Fibroblast of the aortic adventitia (primary cell): ENCODE measurements at places on chromosomes 1 and 21. TPM values are rescaled to one million over a fixed set of nuclear protein-coding genes. Genes with fewer than 3 reads are reported as not detected.

DNA sequence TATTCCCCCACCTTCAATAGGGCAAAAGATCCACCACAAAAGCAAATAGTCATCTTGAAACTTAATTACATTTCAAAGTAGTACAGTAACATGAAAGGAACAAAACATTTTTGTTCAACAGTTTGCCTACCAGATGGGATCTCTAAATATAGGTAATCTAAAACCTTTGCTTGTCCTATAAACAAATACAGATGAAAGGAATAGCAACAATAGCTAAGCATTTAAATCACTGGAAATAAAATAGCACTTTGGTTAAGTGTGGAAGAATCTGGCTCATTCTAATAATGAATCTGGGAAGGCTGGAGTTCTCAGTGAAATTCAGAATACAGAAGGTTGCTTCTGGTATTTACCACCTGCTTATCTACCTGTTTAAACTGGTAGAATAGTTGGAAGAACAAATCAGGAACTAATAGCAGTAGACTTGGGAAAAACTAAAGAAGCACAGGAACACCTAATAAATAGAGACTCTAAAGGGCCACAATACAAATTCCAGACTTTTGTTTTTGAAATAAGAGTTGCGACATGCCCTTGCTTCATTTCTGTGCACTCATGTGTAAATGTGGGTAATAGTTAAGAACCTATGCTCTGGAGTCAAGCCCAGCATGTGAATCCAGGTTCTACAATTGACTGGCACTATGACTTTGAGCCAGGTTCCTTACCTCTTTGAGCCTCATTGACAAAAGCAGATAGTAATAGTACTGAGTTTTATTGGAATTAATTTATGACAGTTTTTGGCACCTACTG lies 2.3 kb upstream of the LYPLAL1 start:
- DNase-seq, result peak; percentile 57

GRCh38 chr1:23581219-23581618 lies 21.9 kb upstream of the ID3 start:
- DNase-seq, result no peak

DNA sequence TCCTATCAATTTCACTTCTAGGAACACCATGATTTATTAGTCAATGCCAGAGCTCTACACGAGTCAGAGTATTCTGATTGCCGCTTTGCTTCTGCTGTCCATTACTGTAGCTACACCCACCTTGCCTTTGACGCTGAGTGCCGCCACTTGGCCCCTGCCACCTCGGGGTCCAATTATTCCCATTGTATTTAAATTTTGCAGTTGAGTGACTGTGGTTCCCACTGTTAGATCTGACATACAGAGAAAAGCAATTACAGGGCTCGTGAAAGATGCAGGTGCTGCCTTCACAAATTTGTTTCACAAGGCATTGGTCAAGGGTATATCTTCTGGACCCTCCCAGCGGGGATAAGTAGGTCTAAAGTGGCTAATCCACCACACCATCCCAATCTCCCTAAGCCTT lies 428.9 kb downstream of the SIPA1L2 start:
- DNase-seq, result no peak

DNA sequence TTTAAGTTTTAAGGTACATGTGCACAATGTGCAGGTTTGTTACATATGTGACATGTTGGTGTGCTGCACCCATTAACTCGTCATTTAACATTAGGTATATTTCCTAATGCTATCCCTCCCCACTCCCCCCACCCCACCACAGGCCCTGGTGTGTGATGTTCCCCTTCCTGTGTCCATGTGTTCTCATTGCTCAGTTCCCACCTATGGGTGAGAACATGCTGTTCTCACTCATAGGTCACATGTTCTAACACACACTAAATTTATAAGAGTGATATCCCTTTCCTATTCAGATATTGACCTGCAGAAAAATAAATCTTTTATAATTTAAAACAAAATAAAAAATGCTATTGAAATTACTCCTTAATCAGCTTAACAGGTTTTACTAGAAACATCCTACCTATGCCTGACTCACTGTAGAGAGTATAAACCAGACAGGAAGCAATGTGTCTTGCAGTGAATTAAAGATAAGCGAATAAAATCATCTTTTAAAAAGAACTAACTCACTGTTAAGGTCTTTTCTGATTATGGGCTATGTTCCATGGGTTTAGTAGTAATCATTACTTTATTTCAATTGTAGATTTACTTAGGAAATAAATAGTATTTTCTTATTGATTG lies 82.0 kb upstream of the DPH5 start:
- no peak for DNase-seq

- no peak for DNase-seq
Measured at GRCh38 chr21:27646056-27646455, 679.2 kb upstream of the ADAMTS5 start.

CCDC18 gene
- 11.2 and 16.0 TPM in 2 replicates for total RNA-seq

GRCh38 chr1:3891329-3891865 lies 8.7 kb downstream of the C1orf174 start:
- no peak for DNase-seq

PDZK1 gene
- total RNA-seq, result 0.54 TPM in 1 of 2 replicates, not detected in the other

RASSF5 gene
- 4.1 and 6.6 TPM in 2 replicates for total RNA-seq

CELA2B gene
- not detected in 2 replicates for total RNA-seq
